ENCODE measurements at places on chromosomes 5 and 9. TPM values are rescaled to one million over a fixed set of nuclear protein-coding genes. Genes with fewer than 3 reads are reported as not detected.

ZNF618 gene
- total RNA-seq, result 2.2 TPM

GRCh38 chr5:163562071-163562470 lies 56.7 kb downstream of the MAT2B start:
- DNase-seq, result no peak

PDCD1LG2 gene
- 4.0 TPM for total RNA-seq

GRCh38 chr5:93929131-93929530 lies 187.7 kb upstream of the POU5F2 start:
- no peak for DNase-seq

DNA sequence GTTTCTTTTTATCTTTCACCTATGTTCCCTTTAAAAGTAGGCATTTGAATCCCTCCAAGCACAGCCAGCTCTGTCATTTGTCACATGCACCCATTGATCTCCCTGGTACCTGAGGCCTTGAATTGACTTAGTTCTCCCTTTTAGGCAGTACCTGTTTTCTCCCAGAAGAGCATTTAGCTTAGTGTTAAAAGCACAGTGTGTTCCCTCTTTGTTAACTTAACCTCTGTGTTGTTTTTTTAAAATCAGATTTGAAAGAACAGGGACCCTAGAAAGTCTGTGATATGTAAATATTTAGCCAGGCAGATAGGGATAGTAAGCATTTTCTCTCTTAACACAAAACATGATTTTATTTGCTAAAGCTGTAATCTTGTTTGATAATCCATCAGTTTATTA lies 113.8 kb upstream of the SPATA31D4 start:
- no peak for DNase-seq

FAM169A gene
- 6.6 TPM for total RNA-seq

DNA sequence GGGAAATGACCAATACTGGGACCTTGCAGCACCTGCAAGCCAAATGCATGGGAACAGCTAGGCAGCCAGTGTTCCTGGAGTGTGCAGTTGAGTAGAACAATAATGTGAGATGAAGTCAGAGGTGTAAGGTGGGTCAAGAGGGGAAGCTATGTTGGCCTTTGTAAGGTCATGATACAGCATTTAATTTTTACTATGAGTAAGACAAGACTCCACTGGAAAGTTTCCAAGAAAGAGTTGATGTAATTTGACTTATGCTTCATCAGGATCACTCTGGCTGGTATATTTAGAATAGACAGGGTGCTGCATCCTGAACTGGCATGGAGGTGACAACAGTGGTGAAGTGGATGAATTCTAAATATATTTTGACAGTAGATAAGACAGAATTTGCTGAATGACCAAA lies 744.8 kb downstream of the KCTD16 start:
- no peak for DNase-seq

DNA sequence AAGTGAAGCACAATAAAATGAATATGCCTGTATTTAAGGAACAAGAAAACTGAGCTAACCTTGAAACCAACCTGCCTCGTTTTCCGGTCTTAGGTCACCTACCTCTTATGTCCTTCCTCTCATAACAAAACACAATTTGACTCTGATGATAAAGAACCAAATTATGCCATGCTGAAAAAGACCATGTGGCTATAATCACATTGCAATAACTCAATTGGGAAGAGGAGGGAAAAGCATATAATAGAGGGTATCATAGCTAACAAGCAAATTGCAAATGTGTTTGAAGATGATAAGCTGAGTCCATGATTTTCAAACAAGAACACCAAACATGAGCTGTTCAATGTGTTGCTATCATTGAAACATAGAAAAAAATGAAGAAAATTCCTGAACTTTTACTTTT lies 260.8 kb downstream of the PLK2 start:
- DNase-seq, result no peak

- peak; percentile 43 for DNase-seq
Measured at GRCh38 chr9:31700252-31701045, 684.0 kb upstream of the ACO1 start.

DNA sequence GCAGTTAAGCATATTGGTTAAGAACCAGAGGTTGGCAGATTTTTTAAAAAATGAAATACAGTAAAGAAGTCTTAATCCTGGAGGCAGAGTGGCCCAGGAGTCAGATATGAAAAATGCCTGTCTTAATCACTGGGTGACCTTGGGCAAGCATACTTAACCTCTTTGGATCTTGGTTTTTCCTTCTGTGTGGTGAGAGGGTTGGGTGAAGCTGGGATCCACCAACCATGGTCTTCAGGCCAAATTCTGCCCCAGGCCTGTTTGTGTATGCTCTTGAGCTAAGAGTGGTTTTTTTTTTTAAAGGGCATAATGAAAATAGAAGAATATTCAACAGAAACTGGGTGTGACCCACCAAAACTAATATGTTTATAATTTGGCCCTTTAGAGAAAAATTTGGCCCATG lies 20.0 kb upstream of the TEX48 start:
- no peak for DNase-seq

PRRX2 gene
- not detected for total RNA-seq

ANKDD1B gene
- not detected for total RNA-seq

PCDHGA4 gene
- 0.71 TPM for total RNA-seq

C1QTNF2 gene
- total RNA-seq, result 0.33 TPM

GRCh38 chr5:125044491-125045282 lies 298.2 kb upstream of the ZNF608 start:
- DNase-seq, result no peak

Data from HT1080 (cell line).